ENCODE measurements at places on chromosomes 7 and 10. TPM values are rescaled to one million over a fixed set of nuclear protein-coding genes. Genes with fewer than 3 reads are reported as not detected.

- DNase-seq = no peak
These were observed 392.2 kb upstream of the NFE2L3 start for GRCh38 chr7:25759748-25760147.

- DNase-seq = no peak
These were observed 73.5 kb upstream of the CDK6 start for GRCh38 chr7:92909686-92910475.

GRCh38 chr7:28551331-28551730 lies 139.0 kb downstream of the CREB5 start:
- no peak for DNase-seq

Gene FZD8
- 0.22 TPM for total RNA-seq

Gene PRSS1
- total RNA-seq = 14.6 TPM

Gene MARCHF5
- total RNA-seq = 59.1 TPM

All from HCT116 (cell line).